ENCODE measurements at places on chromosomes 2 and 18.

DNA sequence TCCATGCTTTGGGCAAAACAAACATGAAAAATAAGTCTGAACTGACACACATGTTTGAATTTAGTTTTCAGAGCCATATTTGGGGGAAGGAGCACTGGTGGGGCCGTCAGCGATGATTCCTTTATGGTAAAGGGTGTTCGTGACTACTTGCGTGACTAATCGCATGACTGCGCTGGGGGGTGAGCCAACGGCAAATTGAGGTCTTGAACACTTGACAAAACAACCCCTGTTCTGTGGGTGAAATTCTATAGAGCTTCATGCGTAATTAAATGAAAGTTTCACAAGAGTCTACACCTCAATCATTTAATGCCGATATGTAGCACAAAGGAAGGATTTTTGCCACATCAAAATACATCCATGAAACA, 127.5 kb upstream of the CYP1B1 start:
- DNase-seq = no peak

- DNase-seq = peak; percentile 33
Measured at GRCh38 chr2:105143467-105144151, 97.9 kb upstream of the GPR45 start.

- no peak for DNase-seq
Measured at GRCh38 chr2:158743466-158743865, 51.7 kb upstream of the DAPL1 start.

DNA sequence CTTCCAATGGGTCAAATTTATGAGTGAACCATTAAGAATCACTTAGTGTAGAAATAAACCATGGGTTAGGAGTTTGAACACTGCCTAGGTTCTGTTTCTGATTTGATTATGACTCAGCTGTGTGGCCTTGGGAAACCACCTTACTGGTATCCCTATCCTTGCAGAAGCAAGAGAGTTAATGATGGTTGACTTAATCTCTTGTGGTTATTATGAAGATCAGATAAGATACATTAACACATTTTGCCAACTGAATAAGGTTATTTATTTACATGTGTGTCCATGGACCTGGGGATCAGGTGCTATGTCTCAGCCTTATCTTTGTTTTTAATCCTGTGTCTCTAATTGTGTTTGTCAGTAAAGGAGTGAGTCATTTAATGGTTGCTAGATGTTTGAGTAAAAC, 5.4 kb upstream of the KCNJ13 start:
- DNase-seq = no peak

GRCh38 chr2:905833-906140, 44.9 kb upstream of the SNTG2 start:
- DNase-seq = no peak

- DNase-seq = no peak
Measured at GRCh38 chr18:58381676-58382411, 247.0 kb downstream of the ALPK2 start.

DNA sequence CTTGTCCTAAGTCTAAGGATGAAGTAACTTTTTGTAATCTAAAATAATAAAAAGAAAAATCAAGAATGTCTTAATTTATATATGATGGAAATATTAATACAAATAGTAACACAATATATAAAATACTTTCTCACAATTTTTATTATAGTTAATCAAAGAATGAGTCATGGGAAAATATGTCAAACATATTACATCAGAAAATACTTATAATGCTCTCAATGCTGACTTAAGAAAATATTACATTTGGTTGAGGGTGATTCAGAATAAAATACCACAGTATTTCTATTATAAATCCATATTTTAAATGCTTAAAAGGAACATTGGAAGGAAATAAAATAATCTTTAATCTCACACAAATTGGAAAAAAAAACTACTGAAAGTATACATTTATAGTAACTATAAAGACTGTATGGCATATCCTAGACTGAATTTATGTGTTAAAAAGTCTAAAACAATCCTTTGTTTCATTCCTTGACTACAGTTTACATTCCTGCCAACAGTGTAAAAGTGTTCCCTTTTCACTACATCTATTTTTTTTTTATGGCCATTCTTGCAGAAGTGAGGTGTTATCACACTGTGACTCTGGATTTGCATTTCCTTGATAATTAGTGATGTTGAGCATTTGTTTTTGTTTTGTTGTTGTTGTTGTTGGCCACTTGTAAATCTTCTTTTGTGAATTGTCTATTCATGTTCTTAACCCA, 1573.5 kb upstream of the ACVR2A start:
- no peak for DNase-seq

GRCh38 chr18:63492851-63493250, 16.1 kb downstream of the SERPINB5 start:
- no peak for DNase-seq

- DNase-seq = no peak
Measured at GRCh38 chr18:25346561-25346960, 5.4 kb downstream of the ZNF521 start.

DNA sequence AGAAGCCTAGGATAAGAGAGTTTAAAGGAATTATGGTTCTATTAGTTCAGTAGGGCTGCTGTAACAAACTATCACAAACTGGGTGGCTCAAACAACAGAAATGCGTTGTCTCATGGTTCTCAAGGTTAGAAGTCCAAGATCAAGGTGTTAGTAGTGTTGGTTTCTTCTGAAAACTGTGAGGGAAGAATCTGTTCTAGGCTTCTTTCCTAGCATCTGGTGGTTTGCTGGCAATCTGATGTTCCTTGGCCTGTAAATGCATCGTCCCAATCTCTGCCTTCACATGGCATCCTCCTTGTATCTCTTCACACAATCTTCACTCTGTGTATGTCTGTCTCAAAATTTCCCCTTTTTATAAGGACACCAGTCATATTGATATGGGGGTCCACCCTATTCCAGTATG, 76.3 kb downstream of the MDH1 start:
- no peak for DNase-seq

Measured in femur (tissue), 1 donor.